ENCODE measurements at places on chromosomes 6 and 20. TPM values are rescaled to one million over a fixed set of nuclear protein-coding genes. Genes with fewer than 3 reads are reported as not detected.
A peak's percentile ranks its signal among the peaks of the same experiment; 100 is the strongest.

- no peak overlapping the region for H3K4me3 ChIP-seq
- H3K27ac ChIP-seq, result no peak overlapping the region
- H3K27me3 ChIP-seq, result no peaks in the 10 kb centered on the region
- no peak for DNase-seq
- no peaks in the 10 kb centered on the region for H3K36me3 ChIP-seq
- H3K4me1 ChIP-seq, result no peaks in the 10 kb centered on the region
Measured at GRCh38 chr6:147554281-147554680, 45.8 kb downstream of the SAMD5 start.

DNA sequence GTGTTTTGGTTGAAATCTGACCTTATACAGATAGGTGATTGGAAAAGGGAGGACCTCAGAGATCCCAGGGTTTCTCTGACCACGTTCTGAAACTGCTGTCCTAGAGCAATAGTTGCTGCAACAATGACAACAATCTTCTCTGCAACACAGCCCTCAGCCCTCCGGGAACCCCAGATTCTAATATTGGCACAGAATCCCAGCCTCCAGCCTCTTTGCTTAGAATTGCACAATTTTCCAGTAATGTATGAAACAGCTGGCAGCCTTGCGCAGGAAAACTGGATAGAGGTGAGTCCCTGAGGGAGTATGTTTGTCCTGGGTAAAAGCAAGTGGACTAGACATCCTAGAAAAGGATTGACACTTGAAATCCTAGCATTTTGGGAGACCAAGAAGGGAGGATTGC, 30.4 kb upstream of the PNRC1 start:
- no peak overlapping the region for H3K4me3 ChIP-seq
- no peak overlapping the region for H3K27ac ChIP-seq
- no peaks in the 10 kb centered on the region for H3K36me3 ChIP-seq
- no peak for DNase-seq

GRCh38 chr20:14832630-14833029, 495.2 kb upstream of the FLRT3 start:
- DNase-seq, result no peak
- no peaks in the 10 kb centered on the region for H3K4me1 ChIP-seq
- H3K4me3 ChIP-seq, result no peak overlapping the region
- H3K27ac ChIP-seq, result no peak overlapping the region
- no peaks in the 10 kb centered on the region for H3K36me3 ChIP-seq
- no peaks in the 10 kb centered on the region for H3K27me3 ChIP-seq

- peaks cover 36% of the 10 kb centered on the region for H3K4me1 ChIP-seq
- H3K27ac ChIP-seq, result peak overlapping the region; percentile 94
- H3K4me3 ChIP-seq, result peak overlapping the region; percentile 97
- peaks cover 29% of the 10 kb centered on the region for H3K36me3 ChIP-seq
Measured at GRCh38 chr20:63895952-63896263, 982 bp downstream of the DNAJC5 start.

- no peaks in the 10 kb centered on the region for H3K27me3 ChIP-seq
- no peaks in the 10 kb centered on the region for H3K36me3 ChIP-seq
- no peak overlapping the region for H3K27ac ChIP-seq
- H3K4me1 ChIP-seq, result no peaks in the 10 kb centered on the region
- DNase-seq, result no peak
- no peak overlapping the region for H3K4me3 ChIP-seq
Measured at GRCh38 chr6:114523508-114523907, 180.7 kb upstream of the HS3ST5 start.

DNA sequence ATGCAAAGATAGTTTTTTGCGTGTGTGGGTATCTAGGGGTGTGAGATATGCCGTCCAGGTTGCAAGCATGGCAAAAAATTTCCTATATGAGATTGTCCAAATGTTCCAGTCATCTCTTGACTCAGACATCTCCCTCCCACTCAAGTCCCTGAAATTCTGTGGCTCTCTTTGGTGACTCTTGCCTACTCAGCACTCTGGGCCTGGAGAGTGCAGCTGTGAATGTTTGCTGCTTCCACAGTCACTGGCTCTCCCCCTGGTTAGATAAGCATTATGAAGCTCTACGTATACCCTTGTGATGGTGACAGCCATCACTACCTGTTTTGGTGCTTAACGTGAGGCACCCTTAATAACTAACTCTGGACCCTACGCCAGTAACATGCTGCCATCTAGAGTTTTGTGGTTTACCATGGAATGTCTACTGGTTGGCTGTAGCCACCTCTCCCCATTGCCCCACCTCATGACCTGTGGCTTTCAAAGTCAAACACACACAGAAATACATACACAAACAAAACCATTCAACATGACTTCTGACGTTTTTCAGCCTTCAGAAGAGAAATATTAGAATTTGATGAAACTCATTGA, 621.9 kb upstream of the CITED2 start:
- no peak overlapping the region for H3K4me3 ChIP-seq
- no peak for DNase-seq
- H3K27me3 ChIP-seq, result no peaks in the 10 kb centered on the region
- H3K36me3 ChIP-seq, result no peaks in the 10 kb centered on the region
- no peak overlapping the region for H3K27ac ChIP-seq

GRCh38 chr6:44464527-44465310, 77.2 kb downstream of the CDC5L start:
- H3K4me1 ChIP-seq, result peaks cover under 1% of the 10 kb centered on the region
- peaks cover 18% of the 10 kb centered on the region for H3K27me3 ChIP-seq
- no peak for DNase-seq
- no peak overlapping the region for H3K27ac ChIP-seq

GRCh38 chr6:79646006-79646405, 14.9 kb downstream of the SH3BGRL2 start:
- H3K27me3 ChIP-seq, result peaks cover 6% of the 10 kb centered on the region
- no peak overlapping the region for H3K27ac ChIP-seq
- H3K4me3 ChIP-seq, result no peak overlapping the region
- no peaks in the 10 kb centered on the region for H3K36me3 ChIP-seq

GRCh38 chr20:35342154-35342769, 50.0 kb upstream of the FAM83C start:
- DNase-seq, result no peak
- no peaks in the 10 kb centered on the region for H3K27me3 ChIP-seq
- no peak overlapping the region for H3K4me3 ChIP-seq
- no peak overlapping the region for H3K27ac ChIP-seq
- peaks cover 7% of the 10 kb centered on the region for H3K4me1 ChIP-seq

- H3K36me3 ChIP-seq, result no peaks in the 10 kb centered on the region
- peaks cover 13% of the 10 kb centered on the region for H3K4me1 ChIP-seq
- DNase-seq, result no peak
- peaks cover 22% of the 10 kb centered on the region for H3K27me3 ChIP-seq
Measured at GRCh38 chr20:8400486-8400885, 268.4 kb downstream of the PLCB1 start.

GRCh38 chr6:72386324-72386723, 235.5 kb upstream of the KCNQ5 start:
- H3K4me3 ChIP-seq, result no peak overlapping the region
- no peaks in the 10 kb centered on the region for H3K4me1 ChIP-seq
- no peak for DNase-seq
- no peak overlapping the region for H3K27ac ChIP-seq

GRCh38 chr20:18279242-18279641, 9.1 kb upstream of the ZNF133 start:
- peaks cover 41% of the 10 kb centered on the region for H3K27me3 ChIP-seq
- no peak overlapping the region for H3K27ac ChIP-seq
- H3K4me3 ChIP-seq, result no peak overlapping the region
- peaks cover 7% of the 10 kb centered on the region for H3K4me1 ChIP-seq
- H3K36me3 ChIP-seq, result no peaks in the 10 kb centered on the region
- no peak for DNase-seq

GRCh38 chr20:37992802-37993409, 40.4 kb downstream of the TTI1 start:
- no peaks in the 10 kb centered on the region for H3K27me3 ChIP-seq
- H3K4me3 ChIP-seq, result no peak overlapping the region
- no peak overlapping the region for H3K27ac ChIP-seq
- DNase-seq, result no peak

DNA sequence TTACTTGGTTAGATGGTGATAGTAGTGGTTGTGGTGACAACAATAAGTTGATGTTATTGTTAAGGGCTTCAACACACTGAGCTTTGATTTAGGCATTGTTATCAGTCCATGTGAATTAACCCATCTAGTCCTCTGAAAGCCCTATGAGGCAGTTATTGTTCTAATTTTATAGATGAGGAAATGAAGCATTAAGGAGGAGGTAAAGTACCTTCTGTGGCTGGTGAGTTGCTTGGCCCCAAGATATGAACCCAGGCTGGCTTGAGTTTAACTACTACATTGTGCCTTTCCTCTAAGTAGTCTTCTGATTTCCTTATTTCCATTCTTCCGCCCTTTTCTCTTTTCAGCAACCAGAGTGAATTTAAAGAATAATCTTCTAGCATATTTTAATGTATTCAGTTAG, 81.7 kb downstream of the QKI start:
- no peak for DNase-seq
- peaks cover 15% of the 10 kb centered on the region for H3K4me1 ChIP-seq

DNA sequence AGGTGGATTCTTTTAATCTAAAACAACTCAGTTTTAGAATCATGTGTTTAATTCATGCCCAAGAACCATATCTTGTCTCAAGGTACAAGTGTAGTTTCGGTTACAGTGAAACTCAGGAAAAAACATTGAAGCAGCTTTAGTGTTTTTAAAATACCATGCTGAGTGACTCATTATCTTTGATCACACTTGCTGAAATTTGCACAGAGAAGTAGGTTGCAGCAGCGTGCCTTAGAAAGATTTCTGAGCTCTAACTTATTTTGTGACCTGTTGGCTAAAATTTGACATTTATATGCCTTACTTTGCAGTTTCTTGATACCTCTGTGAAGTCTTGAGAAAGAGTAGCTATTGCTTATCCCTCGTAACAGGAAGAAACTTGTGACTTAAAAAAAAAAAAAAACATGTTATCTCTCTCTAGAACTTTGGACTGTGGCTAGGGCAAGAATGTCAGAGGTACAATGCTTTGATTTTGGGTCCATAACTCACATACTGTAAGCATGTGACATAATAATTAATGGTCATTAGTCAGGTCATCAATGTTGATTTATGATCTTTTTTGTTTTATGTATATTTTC, 34.5 kb upstream of the FUCA2 start:
- peak overlapping the region; percentile 74 for H3K4me3 ChIP-seq
- no peak for DNase-seq
- H3K27ac ChIP-seq, result peak overlapping the region; percentile 89
- H3K36me3 ChIP-seq, result peaks cover 24% of the 10 kb centered on the region
- peaks cover 87% of the 10 kb centered on the region for H3K4me1 ChIP-seq

- H3K4me1 ChIP-seq, result no peaks in the 10 kb centered on the region
- no peak overlapping the region for H3K27ac ChIP-seq
- no peak for DNase-seq
- no peak overlapping the region for H3K4me3 ChIP-seq
- H3K27me3 ChIP-seq, result peaks cover 5% of the 10 kb centered on the region
Measured at GRCh38 chr6:89308525-89309395, 6.3 kb downstream of the GABRR2 start.

DNA sequence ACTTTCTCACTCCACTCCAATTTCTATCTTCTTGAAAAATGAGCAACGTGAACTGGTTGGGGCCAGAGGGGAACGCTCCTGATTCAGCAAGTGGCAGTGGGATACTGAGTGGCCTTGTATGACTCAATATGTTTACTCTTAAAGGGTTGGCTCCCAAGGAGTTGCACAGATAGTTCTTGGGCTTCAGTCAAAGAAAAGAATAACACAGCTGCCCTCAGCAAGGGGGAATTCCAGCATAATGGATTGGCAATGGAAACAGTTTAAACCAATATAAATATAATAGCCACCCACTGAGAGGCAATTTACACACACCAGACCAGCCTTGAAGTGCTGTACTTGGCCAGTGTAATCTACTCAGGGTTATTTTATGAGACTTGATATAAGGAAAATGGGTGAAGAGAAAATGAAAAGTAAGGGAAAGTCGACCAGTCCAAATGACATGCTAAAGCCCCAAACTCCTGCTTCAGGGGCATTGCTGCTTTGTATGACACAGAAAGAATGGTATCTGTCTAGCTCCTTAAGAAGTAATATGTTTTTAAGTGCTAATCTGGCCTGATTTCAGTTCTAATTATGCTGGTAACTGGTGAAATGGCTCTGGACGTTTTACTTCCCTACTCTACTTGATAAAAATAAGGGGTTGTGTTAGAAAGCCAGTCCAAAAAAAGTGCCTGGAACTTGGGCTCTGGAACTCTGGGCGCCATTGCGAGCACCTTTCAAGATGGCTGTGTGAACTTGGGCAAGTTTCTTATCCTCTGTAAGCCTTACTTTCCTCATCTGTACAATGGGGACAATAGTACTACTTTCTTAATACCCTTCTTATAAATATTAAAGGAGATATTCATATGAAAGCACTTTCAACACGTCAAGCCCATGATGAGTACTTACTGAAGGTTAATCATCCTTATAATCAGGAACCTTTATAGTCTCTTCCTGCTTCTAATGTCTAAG, 712.9 kb upstream of the MAP3K7 start:
- no peak for DNase-seq
- H3K4me1 ChIP-seq, result no peaks in the 10 kb centered on the region
- H3K36me3 ChIP-seq, result no peaks in the 10 kb centered on the region
- H3K27me3 ChIP-seq, result no peaks in the 10 kb centered on the region
- H3K4me3 ChIP-seq, result no peak overlapping the region

DNA sequence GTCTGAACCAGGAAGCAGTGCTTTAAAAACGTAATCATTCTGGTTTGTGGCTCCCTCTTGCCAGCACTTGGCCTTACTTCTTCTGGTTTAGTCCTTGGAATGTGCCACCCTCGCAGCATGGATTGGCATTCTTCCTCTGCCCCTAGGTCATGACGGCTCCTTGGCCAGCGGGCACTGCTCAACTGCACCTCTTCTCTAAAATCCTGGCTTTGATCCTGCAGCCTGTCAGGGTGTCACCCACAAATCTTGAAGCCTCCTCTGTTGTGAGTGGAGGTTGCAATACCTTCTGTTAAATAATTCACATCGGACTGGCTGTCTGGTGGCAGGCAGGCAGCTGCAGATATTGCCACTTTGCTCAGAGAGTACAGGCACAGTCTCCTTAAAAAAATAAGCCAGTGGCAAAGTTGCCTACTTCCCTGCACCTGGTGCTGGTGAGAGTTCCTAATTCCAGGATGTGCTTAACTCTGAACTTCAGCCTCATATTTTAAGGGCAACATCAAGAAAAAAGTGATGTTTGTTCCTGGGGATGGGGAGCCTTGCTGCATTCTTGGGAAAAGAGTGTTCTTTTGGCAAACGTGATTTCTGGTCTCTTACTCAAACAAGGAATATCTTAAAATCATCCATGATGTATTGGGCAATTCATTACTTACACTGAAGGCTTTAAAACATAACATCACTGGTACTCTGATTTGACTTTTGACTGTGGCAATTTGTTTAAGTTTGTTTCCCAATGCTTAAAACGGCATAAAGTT, 179.8 kb downstream of the FOXA2 start:
- H3K4me1 ChIP-seq, result no peaks in the 10 kb centered on the region
- peaks cover 7% of the 10 kb centered on the region for H3K27me3 ChIP-seq
- H3K36me3 ChIP-seq, result no peaks in the 10 kb centered on the region
- no peak for DNase-seq

GRCh38 chr6:119355157-119355556, 5.6 kb upstream of the MAN1A1 start:
- no peak overlapping the region for H3K27ac ChIP-seq
- no peak for DNase-seq
- H3K36me3 ChIP-seq, result peaks cover 20% of the 10 kb centered on the region
- no peaks in the 10 kb centered on the region for H3K27me3 ChIP-seq
- H3K4me1 ChIP-seq, result peaks cover 40% of the 10 kb centered on the region

Gene MEI4
- total RNA-seq, result not detected

Gene LYRM4
- 48.6 TPM for total RNA-seq

Gene OPN5
- not detected for total RNA-seq

Gene TFAP2A
- total RNA-seq, result 0.23 TPM

Gene DACT2
- total RNA-seq, result 0.80 TPM

Gene ELOVL5
- 133 TPM for total RNA-seq

Gene KCNQ5
- total RNA-seq, result 15.3 TPM

Gene TSHZ2
- total RNA-seq, result 23.0 TPM

Gene VGLL2
- total RNA-seq, result not detected

Gene CST1
- total RNA-seq, result not detected

Data from activated T-helper 2 cell treated with anti-CD3 and anti-CD28 coated beads, Interferon-gamma antibody, Interleukin-2, Interleukin-4, amounts not matched to agents 10 μg/mL and 5 μg/mL and 100 μg/mL, durations not matched to agents 14 hours and 24 hours and 36 hours (primary cell).